ENCODE measurements at places on chromosomes 4 and X.

GRCh38 chr4:173835903-173836302 is 305.9 kb upstream of the HAND2 start:
- no peak for DNase-seq

- DNase-seq = no peak
These were observed 243.8 kb upstream of the HHIP start for GRCh38 chr4:144402176-144402575.

GRCh38 chr4:124266721-124267120 is 445.8 kb downstream of the ANKRD50 start:
- no peak for DNase-seq

DNA sequence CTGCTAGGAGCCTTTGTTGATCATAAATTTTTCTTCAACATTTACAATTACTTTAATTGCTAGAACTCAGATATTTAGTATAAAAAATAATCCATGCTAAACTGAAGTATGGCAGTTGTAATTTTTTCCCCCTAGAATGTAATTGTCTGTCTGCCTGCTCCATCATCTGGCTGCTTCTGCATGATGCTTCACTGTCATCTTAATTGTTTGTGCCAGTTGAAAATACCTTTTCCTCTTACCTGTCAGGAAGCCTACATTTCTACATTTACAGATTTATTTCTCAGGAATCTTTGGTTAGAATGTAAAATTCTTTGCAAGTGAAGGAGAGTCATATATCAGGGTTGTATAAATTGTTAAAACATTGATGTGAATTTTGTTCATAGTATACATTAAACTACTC is 348.6 kb downstream of the GRXCR1 start:
- DNase-seq = no peak

DNA sequence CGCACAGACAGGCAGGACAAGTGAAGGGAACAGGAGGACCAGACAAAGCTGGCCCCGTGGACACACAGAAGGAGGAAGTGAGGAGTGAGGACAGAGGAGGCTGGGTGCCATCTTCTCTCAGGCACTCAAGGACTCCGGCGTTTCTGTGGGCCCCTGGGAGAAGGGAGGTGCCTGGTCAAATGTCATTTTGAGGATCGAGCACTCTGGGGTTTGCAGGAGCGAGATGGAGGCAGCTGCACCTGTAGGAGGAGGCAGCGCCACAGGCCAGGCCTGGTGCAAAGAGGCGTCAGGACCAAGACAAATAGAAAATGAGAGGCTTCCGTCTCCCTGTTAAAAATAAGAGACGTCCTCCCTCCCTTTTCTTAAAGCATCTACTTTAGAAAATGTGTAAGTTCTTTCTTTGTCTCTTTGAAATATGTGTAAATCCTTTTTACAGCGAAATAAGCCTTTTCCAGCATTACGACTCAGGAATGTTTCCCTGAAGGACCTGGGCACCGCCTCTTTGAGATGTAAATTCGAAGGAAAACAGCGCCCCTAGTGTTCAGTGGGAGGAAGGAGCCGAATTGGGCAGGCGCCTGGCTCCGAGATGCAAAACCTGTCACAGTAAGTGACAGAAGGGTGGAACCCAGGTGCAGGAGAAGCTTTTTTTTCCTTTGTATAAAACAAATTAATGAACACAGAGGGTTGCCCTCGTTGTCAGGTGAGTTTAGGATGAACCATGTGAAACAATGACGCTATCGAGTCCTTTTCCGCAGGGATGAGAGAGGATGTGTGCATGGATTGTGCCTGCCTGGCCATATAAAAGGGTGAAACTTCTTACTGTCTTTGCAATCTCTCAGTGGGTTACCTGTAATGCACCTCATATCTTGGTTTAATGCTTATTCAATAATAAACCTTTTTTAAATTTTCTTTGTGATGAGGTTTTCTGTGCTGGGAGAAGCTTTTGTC is 1.4 kb upstream of the C4orf50 start:
- DNase-seq = no peak

- DNase-seq = no peak
These were observed 307.8 kb upstream of the DIPK2B start for GRCh38 chrX:45508454-45508853.

DNA sequence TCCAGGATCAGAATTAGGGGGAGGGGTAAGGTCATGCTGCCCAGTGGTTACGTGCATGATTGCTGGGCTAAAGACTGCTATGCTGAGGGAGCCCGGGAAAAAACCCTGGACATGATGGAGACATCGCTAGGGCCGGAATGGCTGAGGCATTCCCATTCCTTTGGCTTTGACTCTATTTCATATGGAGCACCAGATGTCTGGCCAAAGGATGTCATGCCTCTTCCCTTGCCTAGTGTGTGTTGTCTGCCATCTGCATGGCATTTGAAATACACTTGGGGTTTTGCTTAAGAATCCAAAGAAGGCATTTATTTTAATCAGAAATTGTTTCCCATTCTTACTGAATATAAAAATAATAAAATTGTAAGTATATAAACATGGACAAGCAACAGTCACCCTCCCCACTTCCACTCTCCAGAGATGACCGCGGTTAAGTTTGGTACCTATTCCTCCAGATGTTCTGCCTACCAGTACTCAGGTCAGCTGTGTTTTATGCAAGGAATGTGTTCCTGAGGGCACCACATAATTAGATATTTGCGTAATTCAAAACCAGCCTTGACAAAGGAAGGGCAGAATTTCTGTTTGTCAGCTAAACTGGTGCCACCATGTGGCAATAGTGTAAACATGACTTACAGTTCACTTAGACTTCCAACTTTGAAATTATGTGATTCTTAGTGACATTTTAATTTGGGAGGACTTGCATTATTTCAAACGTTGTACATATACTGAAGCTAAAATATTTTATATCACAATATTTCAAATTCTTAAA is 105.9 kb downstream of the CT47B1 start:
- no peak for DNase-seq

DNA sequence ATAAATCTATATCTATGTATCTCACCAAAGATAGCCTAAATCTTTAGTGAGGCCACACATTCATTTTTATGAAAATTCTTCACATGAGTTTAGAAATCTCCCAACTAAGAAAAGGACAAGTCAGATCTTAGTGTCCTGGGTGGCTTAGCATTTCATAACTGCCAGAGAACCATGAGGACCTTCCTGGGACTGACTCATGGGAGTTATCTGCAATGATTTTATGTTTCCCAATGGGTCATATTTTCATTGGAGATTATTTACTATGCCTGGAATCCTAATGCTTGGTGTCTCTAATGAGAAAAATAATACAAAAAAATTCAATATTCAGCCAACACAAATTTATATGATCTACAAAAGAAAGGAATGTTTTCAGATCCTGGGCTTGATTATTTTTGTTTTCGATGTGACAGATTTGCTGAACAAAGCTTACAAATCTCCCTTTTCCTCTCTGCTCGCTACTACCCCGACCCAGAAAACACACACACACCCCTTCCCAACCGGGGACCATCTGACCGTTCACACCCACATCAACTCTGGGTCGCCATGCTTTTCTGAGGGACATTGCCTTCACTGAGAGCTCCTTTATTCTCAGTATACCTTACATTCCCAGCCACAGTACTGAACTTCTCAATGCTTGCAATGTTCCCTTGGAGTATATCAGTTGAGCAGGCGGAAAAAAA is 40.1 kb downstream of the SORBS2 start:
- no peak for DNase-seq

- DNase-seq = no peak
These were observed 60.7 kb upstream of the PLAC1 start for GRCh38 chrX:134718966-134719317.

GRCh38 chr4:143251779-143252178 is 67.1 kb downstream of the USP38 start:
- DNase-seq = no peak

- no peak for DNase-seq
These were observed 4.5 kb downstream of the CBR4 start for GRCh38 chr4:169005453-169006099.

DNA sequence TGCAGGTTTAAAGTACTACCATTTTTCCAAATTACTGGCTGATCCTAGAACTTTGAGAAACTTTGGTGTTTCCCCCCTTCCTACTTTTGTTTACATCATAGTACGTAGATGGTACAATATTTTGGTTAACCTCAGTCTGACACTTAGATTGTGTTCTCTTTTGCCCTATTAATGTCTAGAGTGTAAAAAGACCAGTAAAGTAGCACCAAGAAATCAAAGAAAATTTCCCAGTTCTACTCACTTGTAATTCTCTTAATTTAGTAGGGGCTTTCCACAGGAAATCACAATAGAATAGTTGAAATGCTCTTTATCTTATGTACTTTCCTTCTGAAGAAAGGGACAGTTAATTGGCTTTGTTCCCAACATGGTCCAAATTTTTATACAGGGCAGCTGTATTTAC is 51.6 kb downstream of the NFKB1 start:
- no peak for DNase-seq

DNA sequence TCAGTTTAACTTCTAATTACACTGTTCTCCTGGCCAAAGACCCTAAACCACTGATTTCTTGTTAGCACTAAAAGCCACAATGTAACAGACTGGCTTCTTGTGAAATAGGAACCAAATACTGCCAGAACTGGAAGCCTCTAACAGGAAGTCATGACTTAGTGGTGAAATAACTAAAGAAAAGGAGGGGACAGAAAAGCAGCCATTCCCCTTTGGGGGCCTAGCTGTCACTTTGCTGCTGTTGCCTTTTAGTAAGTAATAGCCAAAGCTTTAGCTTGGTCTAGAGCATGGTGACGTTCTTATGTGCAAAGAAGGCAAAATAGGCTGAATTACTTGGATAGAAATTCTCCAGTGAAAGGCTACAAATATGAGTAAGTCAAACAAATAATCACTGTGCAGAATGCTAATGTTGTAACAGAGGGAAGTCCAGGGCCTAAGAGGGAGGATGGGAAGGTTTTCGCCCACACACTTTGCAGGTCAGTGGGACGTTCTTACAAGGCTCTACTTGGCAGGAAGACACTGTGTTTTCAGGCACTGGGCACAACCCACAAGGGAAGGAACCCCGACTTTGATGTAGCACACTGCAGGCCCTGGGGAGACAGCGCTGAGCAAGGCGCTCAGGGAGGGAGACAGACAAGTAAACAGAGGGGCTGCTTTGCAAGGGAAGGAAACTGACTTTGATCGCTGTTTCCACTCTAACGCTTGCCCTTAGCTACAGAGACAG is 16.7 kb downstream of the GAB3 start:
- DNase-seq = no peak

Data from NCI-H1417 treated with DMSO at 0.1 percent for 48 hours (cell line).